ENCODE measurements at places on chromosomes 5 and 9. TPM values are rescaled to one million over a fixed set of nuclear protein-coding genes. Genes with fewer than 3 reads are reported as not detected.
A peak's percentile ranks its signal among the peaks of the same experiment; 100 is the strongest.

GRCh38 chr5:44932922-44933585 is 124.3 kb downstream of the MRPS30 start:
- DNase-seq = no peak
- H3K27ac ChIP-seq = no peak overlapping the region

DNA sequence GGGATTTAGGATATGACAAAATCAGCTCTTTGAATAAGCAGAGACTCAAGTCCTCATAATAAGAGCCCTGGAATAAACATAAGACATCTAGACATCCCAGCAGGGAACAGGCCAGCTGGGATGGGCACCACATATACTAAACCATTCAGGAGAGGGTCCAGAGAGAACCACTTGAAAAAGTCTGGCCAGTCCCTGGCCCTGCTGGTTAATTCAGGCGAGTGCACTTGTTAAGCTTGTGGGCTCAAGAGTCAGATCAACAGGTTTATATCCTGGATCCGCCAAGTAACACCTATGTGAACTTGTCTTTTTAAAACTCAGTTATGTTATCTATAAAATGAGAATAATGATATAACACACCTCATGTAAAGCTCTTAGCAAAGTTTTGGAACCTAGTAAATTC is 63.3 kb downstream of the CAVIN4 start:
- H3K27ac ChIP-seq = no peak overlapping the region
- no peak for DNase-seq
- H3K27me3 ChIP-seq = peaks cover 23% of the 10 kb centered on the region
- peaks cover 3% of the 10 kb centered on the region for H3K36me3 ChIP-seq
- no peaks in the 10 kb centered on the region for H3K4me1 ChIP-seq

DNA sequence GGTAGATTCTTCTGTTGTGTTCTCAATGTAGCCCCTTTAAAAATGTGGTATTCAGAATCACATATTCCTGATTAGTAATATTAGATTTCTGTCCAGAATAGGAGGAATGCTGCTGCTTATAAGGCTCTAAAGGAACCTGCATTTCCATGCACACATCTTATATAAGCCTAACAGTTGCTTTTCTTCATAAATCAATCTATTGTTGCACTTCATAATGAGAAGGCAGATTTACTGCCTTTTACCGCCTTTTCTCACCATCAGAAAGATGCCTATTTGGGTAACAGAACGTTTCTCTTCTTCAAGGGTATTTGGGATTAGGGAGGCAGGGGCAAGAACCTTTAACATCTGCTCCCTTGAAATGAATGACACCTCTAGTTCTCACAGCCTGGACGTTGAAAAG is 243.4 kb downstream of the MLLT3 start:
- DNase-seq = no peak
- H3K27me3 ChIP-seq = no peaks in the 10 kb centered on the region
- peaks cover 69% of the 10 kb centered on the region for H3K4me1 ChIP-seq
- H3K27ac ChIP-seq = no peak overlapping the region
- no peak overlapping the region for H3K4me3 ChIP-seq
- no peaks in the 10 kb centered on the region for H3K36me3 ChIP-seq

GRCh38 chr5:93299681-93300308 is 281.2 kb downstream of the NR2F1-AS1 start:
- no peak for DNase-seq
- H3K27me3 ChIP-seq = peaks cover 3% of the 10 kb centered on the region
- no peaks in the 10 kb centered on the region for H3K36me3 ChIP-seq
- H3K4me3 ChIP-seq = no peak overlapping the region
- no peak overlapping the region for H3K27ac ChIP-seq

- peaks cover 19% of the 10 kb centered on the region for H3K36me3 ChIP-seq
- no peak for DNase-seq
- no peaks in the 10 kb centered on the region for H3K27me3 ChIP-seq
- no peaks in the 10 kb centered on the region for H3K4me1 ChIP-seq
Measured at GRCh38 chr9:116476935-116477381, 210.1 kb upstream of the TRIM32 start.

DNA sequence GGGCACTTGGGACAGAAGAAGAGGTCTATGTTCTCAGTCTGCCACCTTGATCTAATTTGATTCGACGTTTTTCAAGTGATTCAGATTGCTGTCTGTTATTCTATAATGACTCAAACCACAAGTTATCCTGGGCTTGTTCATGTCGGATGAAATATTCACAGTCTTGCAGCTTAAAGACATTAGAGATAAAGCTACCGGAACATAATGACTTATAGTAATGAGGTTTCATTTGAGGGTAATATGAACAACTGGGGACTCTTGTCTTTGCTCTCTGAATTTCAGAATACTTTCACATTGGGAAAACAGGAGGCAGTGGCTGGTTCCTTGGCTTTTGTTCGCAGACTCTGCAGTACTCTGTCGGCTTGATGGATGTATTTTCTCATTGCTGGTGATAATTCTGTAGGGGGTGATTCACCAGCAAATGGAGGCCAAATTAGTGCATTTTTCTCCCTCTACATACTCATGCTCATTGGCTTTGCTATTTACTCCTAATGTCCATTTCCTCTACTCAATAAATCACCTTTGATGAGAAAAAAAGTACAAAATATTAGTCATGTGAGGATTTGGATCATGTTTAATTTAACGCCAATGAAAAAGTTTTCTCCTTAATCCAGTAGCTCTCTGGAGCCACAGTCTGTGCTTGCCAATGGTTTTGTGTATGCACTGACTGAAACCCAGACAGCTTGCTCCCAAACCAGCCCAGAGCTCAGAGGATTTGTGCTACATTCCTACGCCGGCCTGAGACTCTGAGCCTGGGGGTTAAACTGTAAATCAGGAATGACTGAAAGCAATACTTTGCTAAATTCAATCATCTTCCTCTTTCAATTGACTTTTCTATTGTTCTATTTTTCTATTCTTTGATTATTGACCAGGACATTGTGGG is 154.7 kb upstream of the ANKH start:
- H3K27ac ChIP-seq = no peak overlapping the region
- no peak overlapping the region for H3K4me3 ChIP-seq
- peaks cover 3% of the 10 kb centered on the region for H3K4me1 ChIP-seq
- no peaks in the 10 kb centered on the region for H3K36me3 ChIP-seq

DNA sequence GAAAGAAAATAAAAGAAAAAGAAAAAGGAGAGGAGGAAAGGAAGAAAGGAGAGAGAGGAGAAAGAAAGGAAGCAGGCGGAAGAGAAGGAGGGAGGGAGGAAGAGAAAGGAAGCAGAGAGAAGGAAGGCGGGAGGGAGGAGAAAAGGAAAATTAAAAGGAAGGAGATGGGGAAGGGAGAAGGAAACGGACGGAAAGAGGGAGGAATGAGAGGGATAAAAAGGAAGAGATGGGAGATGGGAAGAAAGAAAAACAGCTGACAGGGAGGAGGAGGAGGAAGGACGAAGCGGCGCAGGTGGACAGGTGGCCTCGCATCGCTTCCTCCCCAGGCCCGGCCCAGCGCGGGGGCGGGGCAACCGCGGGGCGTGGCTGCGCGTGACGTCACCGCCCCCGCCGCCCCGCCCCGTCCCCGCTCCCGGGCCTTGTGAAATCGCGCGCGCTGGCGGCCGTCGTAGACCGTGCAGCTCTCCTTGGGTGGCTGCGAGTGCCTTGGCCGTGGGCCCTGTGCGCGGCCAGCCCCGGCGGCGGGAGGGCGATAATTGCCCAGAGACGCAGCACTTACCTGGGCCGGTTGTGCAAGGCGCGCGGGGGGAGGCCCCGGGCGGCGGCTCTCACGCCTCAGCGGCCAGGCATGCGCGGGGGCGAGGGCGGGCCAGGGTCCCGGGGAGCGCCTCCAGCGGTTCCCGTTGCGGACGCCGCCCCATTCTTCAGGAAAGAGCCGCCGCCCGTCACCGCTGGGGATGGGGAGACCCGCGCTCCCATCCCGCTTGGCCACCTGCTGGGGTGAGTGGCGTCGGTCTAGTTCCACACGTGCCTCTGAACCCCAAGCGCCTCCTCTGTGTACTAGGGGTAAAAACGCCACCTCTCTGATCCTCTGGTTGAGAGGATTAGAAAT is 49.6 kb upstream of the FOXE1 start:
- DNase-seq = peak; percentile 72
- peak overlapping the region; percentile 77 for H3K4me3 ChIP-seq
- H3K36me3 ChIP-seq = no peaks in the 10 kb centered on the region
- H3K4me1 ChIP-seq = peaks cover 8% of the 10 kb centered on the region

GRCh38 chr9:8589476-8589875 is 789.9 kb upstream of the DMAC1 start:
- H3K27me3 ChIP-seq = no peaks in the 10 kb centered on the region
- no peak overlapping the region for H3K4me3 ChIP-seq
- H3K36me3 ChIP-seq = no peaks in the 10 kb centered on the region
- H3K4me1 ChIP-seq = no peaks in the 10 kb centered on the region
- H3K27ac ChIP-seq = no peak overlapping the region
- DNase-seq = no peak

DNA sequence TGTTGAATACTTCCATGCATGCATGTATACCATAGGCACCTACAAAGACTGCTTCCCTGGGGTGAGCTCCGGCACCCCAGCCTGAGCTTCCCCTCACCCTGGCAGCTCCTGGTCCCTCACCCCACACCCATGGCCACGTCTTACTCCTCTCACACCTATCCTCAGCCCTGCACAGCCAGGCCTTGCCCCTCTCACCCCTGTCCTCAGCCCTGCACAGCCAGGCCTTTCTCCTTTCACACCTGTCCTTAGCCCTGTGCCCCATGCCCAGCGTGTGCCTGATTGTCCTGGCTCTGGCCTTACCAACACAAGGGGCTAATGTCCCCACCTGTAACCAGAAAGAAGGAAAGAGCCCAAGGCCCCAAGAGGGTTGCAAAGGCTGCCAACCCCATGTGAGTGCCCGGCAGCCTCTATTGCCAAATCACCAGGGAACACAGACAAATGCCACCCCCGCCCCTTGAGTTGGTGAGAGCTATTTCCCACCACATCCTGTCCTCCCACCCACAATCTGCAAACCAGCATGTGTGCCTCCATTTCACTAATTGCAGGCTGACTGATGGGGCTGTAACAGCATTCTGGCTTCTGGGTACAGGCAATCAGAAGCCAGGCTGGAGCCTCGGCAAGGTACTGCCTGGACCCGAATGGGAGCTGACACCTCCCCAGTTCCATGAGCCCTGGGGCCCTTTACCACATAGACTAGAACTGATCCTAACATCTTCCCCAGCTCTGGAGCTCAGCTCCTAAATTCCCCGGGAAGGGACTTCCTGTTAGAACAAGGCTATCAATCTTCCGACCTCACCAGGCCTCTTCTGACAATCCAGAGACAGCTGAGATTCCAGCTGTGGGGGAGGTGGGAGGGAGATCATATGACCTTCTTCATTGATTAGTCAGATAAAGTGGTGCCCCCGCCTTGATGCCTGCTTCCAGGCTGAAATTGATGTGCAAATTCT is 78.2 kb downstream of the FAM114A2 start:
- no peaks in the 10 kb centered on the region for H3K27me3 ChIP-seq
- H3K36me3 ChIP-seq = no peaks in the 10 kb centered on the region
- peaks cover 7% of the 10 kb centered on the region for H3K4me1 ChIP-seq
- H3K4me3 ChIP-seq = no peak overlapping the region
- peak; percentile 17 for DNase-seq

GRCh38 chr5:37888476-37888875 is 48.6 kb upstream of the GDNF start:
- no peaks in the 10 kb centered on the region for H3K4me1 ChIP-seq
- no peak overlapping the region for H3K27ac ChIP-seq
- no peak for DNase-seq
- no peak overlapping the region for H3K4me3 ChIP-seq
- no peaks in the 10 kb centered on the region for H3K36me3 ChIP-seq

- H3K27me3 ChIP-seq = no peaks in the 10 kb centered on the region
- H3K4me3 ChIP-seq = no peak overlapping the region
- no peaks in the 10 kb centered on the region for H3K36me3 ChIP-seq
- no peaks in the 10 kb centered on the region for H3K4me1 ChIP-seq
Measured at GRCh38 chr5:145811834-145812625, 23.1 kb downstream of the PRELID2 start.

DNA sequence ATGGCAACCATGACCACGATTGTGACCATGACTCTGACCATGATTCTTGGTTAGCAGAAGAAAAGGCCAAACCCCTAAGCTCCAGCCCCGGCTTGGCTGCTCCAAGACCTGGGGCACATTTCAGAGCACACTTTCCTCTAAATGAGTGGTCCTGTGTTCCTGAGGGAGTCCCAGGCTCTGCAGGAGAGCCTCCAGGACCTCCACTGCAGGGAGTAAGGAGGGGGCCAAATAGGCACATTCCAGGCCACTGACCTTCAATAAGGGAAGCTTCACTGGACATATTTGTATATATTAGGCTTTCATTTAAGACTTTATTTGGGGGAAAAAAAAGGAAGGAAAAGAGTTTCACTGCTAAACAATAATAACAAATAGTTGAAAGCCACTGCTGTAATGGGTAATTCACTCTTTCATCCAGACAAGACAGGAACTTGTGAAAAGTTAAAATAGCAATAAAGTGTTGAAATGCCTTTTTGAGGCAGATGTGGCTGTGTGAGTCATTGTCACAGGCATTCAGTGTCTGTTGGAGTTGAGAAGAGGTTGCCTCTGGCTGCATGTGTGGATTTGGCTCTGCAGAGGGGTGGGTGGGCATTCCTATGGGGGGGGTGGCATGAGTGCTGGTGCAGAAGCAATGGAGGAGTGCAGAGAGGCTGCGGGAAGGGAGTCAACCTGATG is 63.9 kb upstream of the TGFBR1 start:
- DNase-seq = no peak
- no peak overlapping the region for H3K27ac ChIP-seq
- H3K4me3 ChIP-seq = no peak overlapping the region
- no peaks in the 10 kb centered on the region for H3K27me3 ChIP-seq
- peaks cover 3% of the 10 kb centered on the region for H3K36me3 ChIP-seq
- H3K4me1 ChIP-seq = peaks cover 6% of the 10 kb centered on the region

GRCh38 chr9:133099726-133100505 is 21.1 kb downstream of the RALGDS start:
- peaks cover 58% of the 10 kb centered on the region for H3K36me3 ChIP-seq
- H3K27ac ChIP-seq = no peak overlapping the region
- no peaks in the 10 kb centered on the region for H3K27me3 ChIP-seq
- no peaks in the 10 kb centered on the region for H3K4me1 ChIP-seq

GRCh38 chr9:93871286-93871685 is 83.9 kb downstream of the BARX1 start:
- no peaks in the 10 kb centered on the region for H3K4me1 ChIP-seq
- H3K36me3 ChIP-seq = peaks cover 7% of the 10 kb centered on the region
- no peak for DNase-seq
- peaks cover 7% of the 10 kb centered on the region for H3K27me3 ChIP-seq
- H3K27ac ChIP-seq = no peak overlapping the region

DNA sequence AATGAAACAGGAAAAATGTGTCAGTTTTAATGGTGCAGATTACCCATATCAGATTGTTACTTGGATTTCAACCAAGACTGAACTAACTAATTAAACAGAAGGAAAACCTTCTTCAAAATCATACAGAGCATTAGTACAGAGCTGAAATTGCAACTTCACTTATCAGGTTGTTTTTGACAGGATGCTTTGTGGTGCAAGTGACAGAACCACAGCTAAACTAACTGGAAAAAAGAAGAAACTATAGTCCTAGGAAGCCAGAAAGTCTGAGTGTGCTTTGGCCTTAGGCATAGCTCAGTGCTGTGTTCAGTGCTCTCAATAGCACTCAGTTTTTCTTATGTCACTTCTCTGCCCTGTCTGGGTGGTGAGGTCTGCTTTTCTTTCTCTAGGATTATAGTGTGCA is 267.4 kb downstream of the CHSY3 start:
- H3K4me3 ChIP-seq = no peak overlapping the region
- H3K36me3 ChIP-seq = no peaks in the 10 kb centered on the region
- DNase-seq = no peak
- H3K27ac ChIP-seq = no peak overlapping the region
- peaks cover 3% of the 10 kb centered on the region for H3K27me3 ChIP-seq

Gene NR5A1
- not detected for total RNA-seq

Gene PCDHA6
- not detected for total RNA-seq

Gene PCDHGC4
- not detected for total RNA-seq

Gene OR1Q1
- total RNA-seq = not detected
